Mesenteric fat pad (tissue), 1 donor: ENCODE measurements at places on chromosomes 12 and 14.

GRCh38 chr12:63941879-63942278 is 97.4 kb downstream of the SRGAP1 start:
- DNase-seq: no peak

- no peak for DNase-seq
Observed at GRCh38 chr12:6552140-6552551, 3.7 kb downstream of the IFFO1 start.

DNA sequence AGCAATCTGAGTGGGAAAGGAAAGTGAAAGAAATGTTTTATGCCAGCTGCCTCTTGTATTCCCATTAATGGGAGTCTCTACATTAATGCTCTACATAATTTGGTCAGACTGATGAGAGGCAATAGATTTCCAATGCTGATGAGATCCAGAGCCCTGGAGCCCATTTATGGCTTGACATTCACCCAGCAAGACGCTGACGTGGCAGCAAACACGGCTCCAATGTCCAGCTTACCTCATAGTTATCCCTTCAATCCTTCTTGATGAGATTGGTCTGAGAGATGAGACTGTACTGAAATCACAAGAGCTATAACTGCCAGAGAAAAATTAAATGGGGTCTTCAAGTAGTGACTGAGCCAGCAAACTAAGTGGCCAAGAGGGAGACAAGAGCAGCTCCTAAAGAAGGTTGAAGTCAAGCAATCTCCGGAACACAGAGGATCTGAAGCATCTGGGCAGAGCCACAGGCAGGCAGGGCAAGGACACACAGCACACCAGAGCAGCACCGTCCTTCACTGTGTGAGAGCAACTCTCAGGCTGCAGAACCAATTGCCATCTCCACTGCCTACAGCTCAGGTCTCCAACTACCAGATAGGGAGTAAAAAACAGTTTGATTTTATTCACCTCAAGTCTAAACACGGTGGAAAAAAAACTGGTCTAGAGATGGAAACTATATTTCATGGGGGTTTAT is 7.3 kb upstream of the MYO1A start:
- no peak for DNase-seq

DNA sequence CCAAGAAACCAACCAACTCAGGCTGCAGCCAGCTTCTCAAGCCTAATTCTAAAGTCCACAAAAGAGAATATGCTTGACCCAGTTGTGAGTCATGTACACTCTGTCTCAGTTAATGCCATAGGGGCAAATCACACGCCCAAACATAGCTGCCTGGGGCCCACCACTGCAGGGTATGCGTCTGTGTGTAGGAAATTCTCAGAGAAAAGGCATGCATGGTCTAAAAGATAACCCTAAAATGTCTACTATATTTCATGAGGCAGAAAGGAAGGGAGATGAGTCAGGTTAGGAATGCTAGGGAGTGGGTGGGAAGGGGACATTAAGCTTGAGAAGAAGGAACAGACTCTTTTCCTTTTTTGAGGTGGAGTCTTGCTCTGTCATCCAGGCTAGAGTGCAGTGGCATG is 22.3 kb upstream of the SPTLC2 start:
- no peak for DNase-seq

GRCh38 chr14:104001003-104001402 is 58.7 kb upstream of the RD3L start:
- DNase-seq: no peak

- no peak for DNase-seq
Observed at GRCh38 chr12:1696800-1697199, 5.9 kb downstream of the ADIPOR2 start.

- no peak for DNase-seq
Observed at GRCh38 chr12:19946550-19946949, 421.8 kb upstream of the PDE3A start.

DNA sequence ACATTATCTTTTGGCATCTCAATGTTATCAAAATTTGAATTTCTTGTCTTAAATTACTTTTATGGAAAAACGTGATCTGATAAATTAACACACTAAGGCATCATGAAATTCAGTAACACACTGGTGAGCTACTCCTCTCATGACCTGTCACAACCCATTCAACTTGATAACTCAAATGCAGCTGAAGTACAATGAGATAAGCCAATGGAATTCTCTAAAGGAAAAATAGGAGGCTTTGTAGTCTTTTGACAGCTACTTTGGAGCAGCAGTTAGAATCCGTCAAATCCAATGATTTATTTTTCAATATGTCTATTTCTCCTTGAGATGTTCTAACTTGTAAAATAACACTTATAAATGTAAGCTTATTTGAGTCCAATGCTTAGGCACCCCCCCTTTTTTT is 1029.4 kb downstream of the TRHDE start:
- no peak for DNase-seq

GRCh38 chr12:51749206-51749985 is 99.1 kb downstream of the FIGNL2 start:
- no peak for DNase-seq

DNA sequence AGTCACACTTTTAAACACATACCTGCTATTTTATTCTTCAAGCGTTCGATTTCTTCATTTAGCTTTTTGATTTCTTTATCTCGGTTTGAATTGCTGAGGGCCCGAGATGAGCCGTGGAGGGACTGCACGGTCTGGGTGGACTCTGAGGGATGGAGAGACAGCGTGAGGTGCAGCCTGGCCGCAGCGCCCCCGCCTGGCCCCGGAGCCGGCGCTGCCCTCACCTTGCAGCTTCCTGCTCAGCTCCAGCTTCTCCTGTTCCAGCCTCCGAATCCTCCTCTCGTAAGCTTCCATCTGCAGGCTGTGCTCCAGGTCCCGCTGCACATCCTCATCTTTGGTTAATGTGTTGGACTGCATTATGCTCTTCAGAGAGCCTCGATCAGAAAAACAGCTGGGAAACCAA is 53.2 kb downstream of the AMN start:
- no peak for DNase-seq

DNA sequence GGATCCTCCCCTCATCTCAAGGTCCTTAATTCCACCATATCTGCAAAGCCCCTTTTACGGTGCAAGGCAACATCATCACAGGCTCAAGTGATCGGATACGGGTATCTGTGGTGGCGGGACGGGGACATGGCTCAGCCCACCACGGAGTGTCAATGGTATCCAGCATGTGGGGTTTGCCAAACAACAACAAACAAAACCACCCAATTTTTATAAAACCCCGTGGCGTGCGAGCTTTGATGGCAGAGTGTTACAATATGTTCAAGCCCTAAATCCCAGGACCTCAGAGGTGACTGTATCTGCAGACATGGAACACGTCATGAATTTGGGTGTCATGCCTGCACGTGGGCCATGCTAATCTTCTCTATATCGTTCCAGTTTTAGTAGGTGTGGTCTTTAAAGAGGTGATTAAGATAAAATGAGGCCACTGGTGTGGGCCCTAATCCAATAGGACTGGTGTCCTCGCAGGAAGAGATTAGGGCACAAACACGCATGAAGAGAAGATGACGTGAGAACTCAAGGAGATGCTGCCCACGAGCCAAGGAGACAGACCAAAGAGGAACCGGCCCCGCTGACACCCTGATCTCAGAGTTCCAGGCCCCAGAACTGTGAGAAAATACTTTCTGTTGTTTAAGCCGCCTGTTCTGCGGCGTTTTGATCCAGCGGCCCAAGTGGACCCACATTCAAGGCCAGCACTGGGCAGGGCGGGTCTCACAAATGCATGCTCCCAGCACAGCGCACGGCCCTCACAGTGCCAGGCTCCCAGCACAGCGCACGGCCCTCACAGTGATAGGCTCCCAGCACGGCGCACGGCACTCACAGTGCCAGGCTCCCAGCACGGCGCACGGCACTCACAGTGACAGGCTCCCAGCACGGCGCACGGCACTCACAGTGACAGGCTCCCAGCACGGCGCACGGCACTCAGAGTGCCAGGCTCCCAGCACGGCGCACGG is 6.7 kb upstream of the GOLGA3 start:
- no peak for DNase-seq

GRCh38 chr12:123895451-123895850 is 77.2 kb downstream of the CCDC92 start:
- no peak for DNase-seq

GRCh38 chr14:66477567-66477966 is 8.6 kb upstream of the CCDC196 start:
- no peak for DNase-seq

GRCh38 chr12:88934163-88934747 is 354.0 kb upstream of the KITLG start:
- no peak for DNase-seq

GRCh38 chr12:6759741-6760140 is 6.4 kb upstream of the PTMS start:
- no peak for DNase-seq

- no peak for DNase-seq
Observed at GRCh38 chr12:1212526-1212925, 221.5 kb downstream of the ERC1 start.

DNA sequence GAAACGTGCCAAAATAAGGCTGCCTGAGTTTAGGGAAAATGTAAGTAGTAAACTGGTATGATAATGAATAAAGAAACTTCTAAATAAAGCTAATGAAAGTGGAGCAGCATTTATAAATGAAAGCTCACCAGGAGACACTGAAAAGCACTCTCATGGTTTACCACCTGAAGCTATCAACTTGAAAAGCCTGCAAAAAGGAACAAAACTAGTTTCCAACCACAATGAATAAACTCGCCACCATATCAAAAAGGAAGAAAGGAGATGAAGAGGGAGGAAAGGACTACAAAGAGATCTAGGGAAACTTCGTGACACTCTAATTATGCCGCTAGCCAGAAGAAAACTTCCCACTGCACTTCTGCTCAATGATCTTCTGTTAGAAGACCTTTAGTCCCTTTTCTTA is 66.7 kb downstream of the MED13L start:
- DNase-seq: no peak

DNA sequence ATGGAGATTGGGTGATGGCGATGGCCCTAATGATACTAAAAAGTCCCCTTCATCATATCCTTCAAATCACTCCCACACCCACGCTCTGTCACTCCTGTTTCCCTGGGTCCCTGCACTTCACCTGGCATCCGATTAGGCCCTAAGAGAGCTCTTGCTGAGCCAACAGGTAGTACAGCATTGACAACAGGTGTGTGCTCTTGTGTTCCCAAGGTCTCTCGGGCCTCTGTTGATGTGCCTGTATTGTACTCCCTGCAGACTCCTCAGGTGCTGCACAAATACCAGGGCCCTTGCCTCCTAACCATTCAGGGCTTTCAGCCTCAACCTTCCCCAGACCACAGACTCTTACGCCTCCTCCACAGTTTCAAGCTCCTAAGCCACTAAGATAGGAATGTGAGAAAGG is 25.8 kb upstream of the VDR start:
- DNase-seq: no peak

GRCh38 chr14:69181491-69181890 is 9.8 kb upstream of the EXD2 start:
- DNase-seq: no peak

DNA sequence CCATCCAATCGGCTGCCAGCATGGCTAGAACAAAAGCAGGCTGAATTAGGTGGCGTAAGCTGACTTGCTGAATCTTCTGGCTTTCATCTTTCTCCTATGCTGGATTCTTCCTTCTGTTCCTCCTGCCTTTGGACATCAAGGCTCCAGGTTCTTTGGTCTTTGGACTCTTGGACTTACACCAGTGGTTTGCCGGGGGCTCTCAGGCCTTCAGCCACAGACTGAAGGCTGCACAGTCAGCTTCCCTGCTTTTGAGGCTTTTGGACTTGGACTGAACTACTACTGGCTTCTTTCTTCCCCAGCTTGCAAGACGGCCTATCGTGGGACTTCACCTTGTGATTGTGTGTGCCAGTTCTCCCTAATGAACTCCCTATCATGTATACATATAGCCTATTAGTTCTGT is 42.0 kb downstream of the RPS6KA5 start:
- DNase-seq: no peak

DNA sequence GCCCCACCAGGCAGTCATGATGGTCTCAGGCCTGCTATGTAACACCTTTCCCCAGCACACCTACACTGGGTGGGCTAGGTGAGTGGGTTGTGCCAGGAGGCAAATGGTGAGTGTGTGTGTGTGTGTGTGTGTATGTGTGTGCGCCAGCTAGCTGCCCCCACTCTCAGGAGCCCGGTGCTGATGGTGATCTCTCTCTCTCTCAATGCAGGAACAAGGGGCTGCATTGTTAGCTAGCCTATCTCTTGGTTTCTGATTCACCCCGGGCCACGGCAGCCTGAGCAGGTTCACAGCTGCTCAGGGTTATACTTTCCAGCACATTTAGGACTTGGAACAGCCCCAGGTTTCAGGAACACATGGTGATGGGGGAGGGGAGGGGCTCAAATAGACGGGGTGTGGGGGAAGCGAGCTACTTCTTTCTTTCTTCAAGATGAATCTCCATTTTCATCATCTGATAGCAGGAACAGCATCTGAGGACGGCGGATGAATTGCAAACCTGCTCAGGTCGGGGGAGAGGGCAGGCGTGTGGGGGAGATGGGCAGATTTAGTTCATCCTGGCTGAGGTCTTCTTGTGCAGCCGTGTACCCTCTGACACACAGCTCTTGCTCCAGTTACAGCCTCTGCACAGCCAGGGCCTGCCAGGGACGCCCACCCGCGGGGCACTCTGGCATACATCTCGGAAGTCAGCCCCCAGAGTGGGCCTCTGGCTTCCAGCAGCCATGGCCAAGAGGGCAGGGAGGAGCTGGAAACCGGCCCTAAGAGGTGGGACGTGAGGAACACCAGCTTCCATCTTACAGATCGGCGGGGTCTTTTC is 137.6 kb downstream of the ZFP36L1 start:
- DNase-seq: peak; percentile 83

GRCh38 chr14:102220031-102220430 is 80.3 kb downstream of the WDR20 start:
- DNase-seq: no peak

DNA sequence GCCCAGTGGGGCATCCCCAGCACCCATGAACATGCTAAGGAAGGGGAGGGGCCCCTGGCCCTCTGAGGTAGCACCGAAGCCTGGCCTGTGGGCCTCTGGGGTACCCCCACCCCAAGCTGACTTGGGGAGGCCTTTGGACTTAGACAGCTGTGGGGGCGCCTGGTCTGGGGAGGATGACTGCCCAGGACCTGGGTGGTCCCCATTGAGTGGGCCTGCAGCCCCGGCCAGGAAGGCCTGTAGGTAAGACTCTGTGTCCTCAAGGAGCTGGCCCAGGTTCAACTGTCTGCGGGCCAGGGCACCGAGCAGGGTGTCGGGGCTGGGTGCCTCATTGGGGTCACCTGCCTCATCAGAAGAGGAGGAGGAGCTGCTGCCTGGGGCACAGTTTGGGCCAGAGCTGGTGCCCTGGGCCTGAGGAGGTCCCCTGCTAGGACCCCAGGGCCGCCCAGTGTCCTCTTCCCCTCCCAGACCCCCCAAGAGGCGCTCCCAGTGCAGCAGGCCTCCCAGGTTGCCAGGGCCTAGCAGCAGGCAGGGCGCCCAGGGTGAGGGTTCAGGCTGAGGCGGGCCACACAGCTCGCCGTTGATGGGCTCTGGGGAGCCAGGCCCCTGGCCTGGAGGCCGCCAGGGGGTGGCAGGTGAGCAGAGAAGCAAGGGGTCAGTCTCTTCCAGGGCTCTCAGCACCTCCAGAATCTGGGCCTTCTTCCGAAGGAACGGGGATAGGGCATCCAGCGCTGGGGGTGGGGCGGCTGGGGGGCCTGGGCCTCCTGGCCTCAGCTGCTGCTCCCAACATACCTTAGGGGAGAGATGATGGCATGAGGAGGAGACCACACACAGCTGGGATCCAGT is 31.4 kb downstream of the NCKAP5L start:
- peak; percentile 69 for DNase-seq

- DNase-seq: peak; percentile 18
Observed at GRCh38 chr14:68728342-68729106, 64.3 kb downstream of the ZFP36L1 start.
